ENCODE measurements at places on chromosomes 3 and 15. TPM values are rescaled to one million over a fixed set of nuclear protein-coding genes. Genes with fewer than 3 reads are reported as not detected.

The PRTG gene
- total RNA-seq = 8.6 TPM

The VILL gene
- total RNA-seq = 6.7 TPM

The CACNA2D3 gene
- not detected for total RNA-seq

GRCh38 chr3:4758249-4758860 lies 220.9 kb upstream of the BHLHE40 start:
- DNase-seq = no peak

GRCh38 chr15:74381481-74381880 lies 14.0 kb upstream of the CYP11A1 start:
- DNase-seq = no peak

DNA sequence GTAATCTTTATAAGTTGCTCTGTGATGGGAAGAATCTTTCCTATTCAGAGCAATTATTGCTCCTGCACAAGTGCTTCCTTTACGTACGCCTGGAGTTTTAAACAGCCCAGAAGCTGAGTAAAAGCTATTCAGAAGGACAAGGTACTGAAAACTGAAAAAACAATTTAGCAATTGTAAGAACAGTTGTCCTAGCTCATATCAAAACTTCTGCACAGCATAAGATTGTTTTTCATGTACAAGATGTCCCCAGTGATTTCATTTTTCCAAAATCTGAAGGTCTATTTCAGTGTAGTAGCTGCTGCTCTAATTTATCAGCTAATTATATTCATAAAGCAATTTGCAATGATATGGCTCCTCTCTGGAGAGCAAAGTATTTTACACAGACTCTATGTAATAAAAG lies 23.7 kb downstream of the KCNAB1 start:
- no peak for DNase-seq

The CPNE9 gene
- not detected for total RNA-seq

DNA sequence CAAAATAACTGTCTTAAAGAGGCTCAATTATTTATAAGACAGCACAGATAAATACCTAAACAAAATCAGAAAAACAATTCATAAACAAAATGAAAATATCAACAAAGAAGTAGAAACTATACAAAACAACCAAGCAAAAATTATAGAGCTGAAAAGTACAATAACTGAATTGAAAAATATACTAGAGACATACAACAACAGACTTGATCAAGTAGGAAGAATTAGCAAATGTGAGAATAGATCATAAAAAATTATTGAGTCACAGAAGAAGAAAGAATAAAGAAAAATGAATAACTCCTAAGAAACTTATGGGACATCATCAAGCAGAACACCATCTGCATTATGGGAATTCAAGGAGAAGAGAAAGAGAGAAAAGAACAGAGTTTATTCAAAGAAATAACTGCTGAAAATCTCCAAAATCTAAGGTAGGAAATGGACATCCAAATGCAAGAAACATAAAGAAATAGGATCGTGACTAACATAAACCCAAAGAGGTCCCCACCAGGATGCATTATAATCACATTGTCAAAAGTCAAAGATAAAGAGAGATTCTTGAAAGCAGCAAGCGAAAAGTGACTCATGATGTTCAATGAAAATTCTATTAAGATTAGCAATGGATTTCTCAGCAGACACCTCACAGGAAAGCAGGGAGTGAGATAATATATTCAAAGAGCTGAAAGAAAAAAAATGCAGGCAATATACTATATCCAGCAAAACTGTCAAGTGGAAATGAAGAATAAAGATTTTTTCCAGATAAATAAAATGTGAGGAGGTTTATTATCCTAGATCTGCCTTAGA lies 85.9 kb downstream of the DCLK3 start:
- DNase-seq = no peak

The CTXN2 gene
- not detected for total RNA-seq

Measured in glomerular endothelial cell (primary cell).